ENCODE measurements at places on chromosomes 6 and 20.
A peak's percentile ranks its signal among the peaks of the same experiment; 100 is the strongest.

- no peak for DNase-seq
These were observed 123.6 kb upstream of the SRSF6 start for GRCh38 chr20:43334080-43334479.

GRCh38 chr6:147758303-147758702 lies 249.8 kb downstream of the SAMD5 start:
- no peak for DNase-seq

DNA sequence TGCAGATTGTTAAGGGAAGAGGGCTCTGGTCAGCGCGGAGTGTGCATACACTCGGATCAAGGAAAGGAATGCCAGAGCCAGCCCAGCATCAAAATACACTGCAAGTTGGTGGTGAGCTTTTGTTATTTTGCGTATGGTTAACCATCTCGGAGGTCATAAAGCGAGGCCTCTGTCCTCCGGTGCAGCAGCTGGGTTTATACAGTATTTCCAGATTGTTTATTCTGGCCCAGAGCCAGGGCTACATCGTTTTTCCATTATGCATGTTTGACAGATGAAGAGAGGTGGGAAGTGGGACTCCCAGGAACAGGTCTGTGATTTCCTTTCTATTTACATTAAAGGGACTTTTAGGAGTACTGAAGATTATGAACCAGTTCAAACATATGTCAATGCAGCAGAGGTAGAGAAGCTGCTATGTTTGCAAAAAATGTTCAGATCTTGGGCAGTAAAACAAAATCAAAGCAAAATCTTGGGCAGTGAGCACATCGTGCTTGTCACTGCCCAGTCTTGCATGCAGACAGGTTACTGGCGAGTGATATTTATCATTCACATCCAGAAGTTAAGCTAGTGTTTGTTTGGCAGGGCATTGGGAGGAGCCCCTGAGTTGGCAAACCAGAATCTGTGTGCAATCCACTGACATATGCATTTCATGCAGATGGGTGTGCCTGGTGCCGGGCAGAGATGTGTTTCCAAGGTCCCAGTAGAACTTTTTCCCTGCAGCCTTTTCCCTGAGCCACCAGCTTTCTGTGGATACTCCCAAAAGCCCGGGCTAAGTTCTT lies 256.3 kb upstream of the TAB2 start:
- DNase-seq, result no peak

- no peak for DNase-seq
These were observed 8.4 kb downstream of the GMDS start for GRCh38 chr6:2237001-2237400.

DNA sequence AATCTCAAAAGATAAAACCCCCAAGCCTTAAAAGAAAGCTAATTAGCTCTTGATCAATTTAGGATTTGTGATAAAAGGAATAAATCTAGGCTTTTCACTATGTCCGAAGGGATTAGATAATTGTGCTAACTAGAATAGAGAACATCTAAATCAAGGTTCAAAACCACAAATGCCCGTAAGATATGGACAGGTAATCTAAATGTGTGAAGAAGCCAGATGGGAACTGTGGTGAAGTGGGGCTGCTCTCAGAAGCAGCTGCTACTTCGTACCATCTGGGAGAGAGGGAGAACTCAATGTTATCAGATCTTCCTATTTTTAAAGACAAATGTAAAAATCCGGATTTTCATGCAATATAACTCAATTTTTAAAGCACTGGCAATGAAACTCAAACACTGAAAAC lies 44.2 kb downstream of the NCOA6 start:
- DNase-seq, result no peak

- DNase-seq, result no peak
These were observed 137.7 kb downstream of the FRK start for GRCh38 chr6:115922971-115923370.

DNA sequence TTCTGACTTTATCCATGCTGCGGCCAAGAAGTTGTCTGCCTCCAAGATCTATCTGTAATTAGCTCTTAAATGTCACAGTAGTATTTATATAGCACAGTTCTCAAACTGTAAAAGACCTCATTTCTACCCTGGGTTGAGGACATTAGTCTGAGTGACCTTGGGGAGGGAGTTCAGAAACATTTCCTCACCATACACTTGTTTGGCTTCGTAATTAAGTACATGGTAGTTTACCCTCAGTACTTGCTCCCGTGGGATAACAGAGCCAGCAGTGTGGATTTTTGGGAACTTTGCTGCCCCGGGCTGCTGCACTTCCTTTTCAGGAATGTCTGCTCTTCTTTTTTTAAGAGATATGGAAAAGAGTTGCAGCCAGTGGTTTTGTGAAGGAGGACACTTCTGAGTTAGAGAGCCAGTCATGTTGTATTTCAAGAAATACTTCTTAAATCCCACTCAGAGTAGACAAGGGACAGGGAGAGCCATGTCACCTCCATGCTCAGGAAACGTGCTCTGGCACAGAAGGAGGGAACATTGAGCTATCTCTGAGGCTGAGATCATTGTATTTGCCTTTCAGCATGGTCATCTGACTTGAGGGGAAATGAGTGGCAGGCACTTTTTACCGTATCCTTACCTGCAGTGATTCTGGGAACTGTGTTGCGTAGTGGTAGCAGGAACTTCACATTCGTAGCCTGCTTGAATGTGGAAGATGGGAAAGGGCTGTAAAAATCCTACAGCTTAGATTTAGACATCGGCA lies 33.6 kb downstream of the RPRD1B start:
- DNase-seq, result no peak

DNA sequence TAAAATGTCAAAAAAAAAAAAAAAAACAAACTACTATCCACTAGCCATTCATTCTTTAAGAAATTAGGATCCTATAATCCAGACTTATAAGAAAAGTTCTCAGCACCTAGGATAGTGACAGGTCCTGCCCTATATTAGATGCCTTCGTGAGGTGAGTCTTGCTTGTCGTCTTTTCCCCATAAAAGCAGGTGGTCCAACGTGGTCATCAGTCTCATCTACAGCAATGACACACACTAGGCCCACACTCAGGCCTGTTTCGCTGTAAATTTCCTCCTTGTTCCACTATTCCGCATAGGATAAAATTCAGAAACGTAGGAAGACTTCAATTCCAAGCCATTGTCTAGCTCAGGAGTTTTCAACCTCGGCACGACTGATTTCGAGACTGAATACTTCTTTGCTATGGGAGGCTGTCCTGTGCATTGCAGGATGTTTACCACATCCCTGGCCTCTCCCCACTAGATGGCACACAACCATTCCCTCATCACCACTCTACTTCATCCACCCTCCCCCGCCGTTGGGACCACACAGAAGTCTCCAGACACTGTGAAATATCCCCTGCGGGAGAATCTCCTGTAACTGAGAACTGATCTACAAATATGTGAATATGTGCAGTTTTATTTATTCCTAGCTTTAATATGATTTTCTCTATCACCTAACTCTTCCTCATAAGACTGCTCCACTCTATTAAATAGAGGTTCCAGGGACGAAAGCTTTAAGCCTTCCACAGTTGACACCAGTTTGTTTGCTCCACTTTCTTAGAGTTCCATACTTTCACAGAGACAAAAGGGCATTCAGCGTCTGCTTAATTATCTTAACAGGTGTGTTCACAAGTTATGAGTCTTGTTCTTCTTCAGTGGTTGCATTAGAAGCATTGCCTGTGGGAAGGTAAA lies 346.3 kb downstream of the BMP2 start:
- DNase-seq, result no peak

DNA sequence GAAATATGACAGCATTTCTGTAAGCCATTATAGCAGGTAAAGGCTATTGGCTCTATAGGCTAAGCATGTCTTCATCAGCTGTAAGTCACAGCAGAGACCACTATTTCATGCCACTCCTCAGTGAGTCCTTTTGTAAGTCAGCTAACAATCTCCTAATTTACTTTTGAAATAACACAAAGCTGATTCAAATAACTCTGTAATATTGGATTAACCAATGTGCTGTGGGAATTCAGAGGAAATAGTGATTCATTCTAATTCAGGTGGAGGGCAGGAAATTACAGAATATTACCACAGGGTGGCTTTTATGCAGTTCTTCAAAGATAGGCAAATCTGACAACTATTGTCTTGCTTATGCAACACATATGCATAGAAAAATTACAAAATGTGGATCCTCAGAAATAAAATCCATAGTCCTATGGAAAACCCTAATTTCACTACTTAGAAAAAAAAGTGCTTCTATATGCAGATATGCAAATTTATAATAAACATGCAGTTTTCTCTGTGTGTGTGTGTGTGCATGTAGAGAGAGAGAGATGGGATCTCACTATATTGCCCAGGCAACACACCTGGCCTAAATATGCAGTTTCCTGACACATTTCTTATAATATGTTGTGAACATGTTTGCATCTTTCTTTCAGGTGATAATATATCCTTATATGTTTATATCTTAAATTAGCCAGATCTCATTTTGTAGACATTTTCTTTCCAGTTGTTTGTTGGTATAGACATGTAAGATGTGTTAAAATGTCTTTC lies 4.8 kb upstream of the SMIM28 start:
- no peak for DNase-seq

- DNase-seq, result no peak
These were observed 8.2 kb downstream of the RNF144B start for GRCh38 chr6:18395177-18395855.

- peak; percentile 68 for DNase-seq
These were observed 46.3 kb downstream of the GOPC start for GRCh38 chr6:117555882-117556498.

DNA sequence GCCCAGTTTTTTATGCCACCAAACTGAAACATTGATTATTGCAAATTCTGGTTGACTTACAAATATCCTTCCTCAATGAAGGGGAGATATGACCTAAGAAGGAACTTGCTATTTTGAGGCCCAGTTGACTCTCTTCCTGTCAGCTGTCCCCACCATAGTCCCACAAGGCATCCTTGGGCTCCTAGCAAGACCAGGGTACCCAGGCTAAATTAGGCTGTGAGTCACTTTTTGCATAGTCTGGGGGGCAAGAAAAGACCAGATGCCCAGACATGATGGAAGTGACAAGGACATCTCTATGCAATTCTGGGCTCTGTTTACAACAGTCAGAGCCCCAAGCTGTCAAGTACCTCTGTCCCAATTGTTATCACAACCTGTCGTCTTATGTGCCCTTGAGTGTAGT lies 31.8 kb upstream of the MAFB start:
- DNase-seq, result no peak

GRCh38 chr6:52364480-52365166 lies 2.7 kb downstream of the PAQR8 start:
- no peak for DNase-seq

- no peak for DNase-seq
These were observed 255.5 kb upstream of the NRSN1 start for GRCh38 chr6:23870496-23870895.

GRCh38 chr20:57159193-57159851 lies 107.1 kb downstream of the BMP7 start:
- DNase-seq, result no peak

DNA sequence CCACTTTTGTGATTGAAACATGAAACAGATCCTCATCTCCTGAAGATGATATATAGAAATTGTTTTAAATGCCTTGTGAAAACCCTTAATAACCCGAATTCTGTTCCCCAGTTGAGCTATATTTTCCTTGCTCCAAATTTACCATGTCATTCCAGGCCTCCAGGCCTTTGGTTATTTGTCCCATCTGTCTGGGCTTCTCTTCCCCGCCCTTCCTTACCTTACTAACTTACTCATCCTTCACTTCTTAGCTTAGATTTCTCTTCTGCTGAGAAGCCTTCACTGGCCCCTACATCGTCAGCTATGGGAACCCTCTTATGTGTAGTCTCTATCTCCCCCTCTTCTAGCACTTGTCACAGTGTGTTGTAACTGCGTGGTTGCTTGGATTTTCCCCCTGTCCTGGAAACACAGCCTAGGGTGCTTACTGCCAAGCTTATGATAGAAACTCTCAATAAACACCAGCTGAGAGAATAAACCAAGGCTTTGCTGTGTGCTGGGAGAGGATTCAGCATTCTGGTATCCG lies 68.6 kb downstream of the SGK1 start:
- no peak for DNase-seq

- no peak for DNase-seq
These were observed 2.7 kb downstream of the PCMTD2 start for GRCh38 chr20:64258071-64258823.

DNA sequence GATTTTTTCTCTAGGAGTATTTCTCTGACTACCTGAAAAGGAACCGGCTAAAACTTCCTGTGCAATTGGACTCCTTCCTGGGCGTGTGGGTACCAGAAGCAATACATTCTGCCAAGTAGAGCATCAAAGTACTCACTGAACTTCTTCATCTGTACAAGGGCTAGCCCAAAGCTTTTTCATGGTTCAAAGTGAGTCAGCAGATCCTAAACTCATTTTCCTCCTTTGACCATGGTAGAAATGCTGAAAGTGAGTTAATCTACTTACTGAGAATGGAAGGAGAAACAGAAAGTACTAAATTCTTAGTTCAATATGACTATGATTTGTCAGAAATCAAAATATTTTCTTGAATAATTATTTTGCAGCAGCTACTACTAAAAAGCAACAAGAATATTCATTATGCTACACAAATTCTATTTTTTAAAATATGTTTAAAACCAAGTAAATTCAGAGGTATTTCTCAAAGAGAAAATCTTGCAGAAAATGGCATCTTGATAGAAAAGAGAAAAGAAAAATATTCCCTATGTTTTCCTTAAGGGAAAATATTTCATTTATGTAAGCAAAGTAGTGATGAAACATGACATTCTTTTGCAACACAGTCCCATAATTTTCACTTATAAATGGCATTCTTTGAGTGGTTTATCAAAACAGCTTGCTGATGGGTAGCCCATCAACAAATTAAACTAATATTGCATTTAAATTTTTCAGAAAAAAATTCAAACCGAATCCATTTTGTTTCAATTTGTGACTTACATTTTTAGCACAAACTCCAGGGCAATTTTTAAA lies 3.7 kb upstream of the BEND6 start:
- no peak for DNase-seq

DNA sequence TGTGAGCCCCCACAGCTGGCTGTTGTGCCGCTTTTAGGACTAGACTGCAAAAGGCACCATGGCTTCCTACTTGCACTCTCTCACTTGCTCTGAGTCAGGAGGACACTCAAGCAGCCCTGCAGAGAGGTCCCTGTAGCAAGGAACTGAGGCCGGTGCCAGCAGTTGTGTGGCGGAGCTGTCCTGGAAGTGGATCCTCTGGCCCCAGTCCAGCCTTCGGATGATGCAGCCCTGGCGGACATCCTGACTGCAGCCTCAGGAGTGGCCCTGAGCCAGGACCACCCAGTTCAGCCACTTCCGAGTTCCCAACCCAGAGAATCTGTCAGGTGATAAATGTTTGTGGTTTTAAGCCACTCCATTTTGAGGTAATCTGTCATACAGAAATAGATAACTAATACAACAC lies 17.5 kb downstream of the CTCFL start:
- no peak for DNase-seq

DNA sequence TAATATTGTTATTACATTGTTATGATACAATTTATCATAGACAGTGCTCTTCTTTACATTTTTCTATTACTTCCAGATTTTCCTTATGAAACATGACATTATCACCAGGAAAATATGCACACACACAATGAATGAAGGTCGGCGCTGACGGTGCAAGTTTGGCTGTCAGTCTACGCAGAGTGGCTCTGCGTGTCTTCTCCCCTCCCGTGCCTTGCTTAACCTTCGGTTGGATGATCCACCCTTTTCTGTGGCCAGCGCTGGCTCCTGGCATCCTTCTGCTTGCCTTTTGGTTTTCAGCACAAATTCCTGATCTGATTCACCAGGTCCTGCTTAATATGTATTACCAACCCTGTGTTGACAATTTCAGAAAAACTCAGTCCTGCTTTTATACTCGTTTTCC lies 157.4 kb downstream of the TSHZ2 start:
- no peak for DNase-seq
